ENCODE measurements at places on chromosomes 4 and X.

- no peak for DNase-seq
These were observed 136.5 kb downstream of the KDM6A start for GRCh38 chrX:45009371-45010000.

DNA sequence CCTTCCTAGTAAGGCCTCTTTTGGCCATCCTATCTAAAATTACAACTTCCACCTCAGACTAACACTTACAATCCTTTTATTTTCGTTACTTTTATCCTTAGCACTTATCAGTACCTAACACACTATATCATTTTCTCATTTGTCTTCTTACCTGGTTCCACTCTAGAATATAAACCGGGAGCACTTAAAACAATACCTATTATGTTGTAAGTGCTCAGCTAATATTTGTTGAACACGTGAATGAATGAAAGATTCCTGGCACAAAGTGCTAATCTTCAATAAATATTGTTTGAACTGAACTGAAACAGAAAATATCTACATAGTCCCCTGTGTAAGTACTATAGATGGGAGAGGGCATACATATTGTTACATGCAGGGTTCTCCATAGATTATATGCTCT, 14.4 kb downstream of the MGARP start:
- DNase-seq: no peak

GRCh38 chr4:1521821-1522361, 115.6 kb upstream of the NKX1-1 start:
- DNase-seq: no peak

GRCh38 chrX:129779747-129780146, at the start of gene SASH3:
Gene SASH3 (plus strand): TSS chrX:129779949. CDS start chrX:129780098, 149 bp downstream.
- DNase-seq: no peak

GRCh38 chr4:84497504-84498202, 1.4 kb downstream of the NKX6-1 start:
- peak; percentile 5 for DNase-seq

DNA sequence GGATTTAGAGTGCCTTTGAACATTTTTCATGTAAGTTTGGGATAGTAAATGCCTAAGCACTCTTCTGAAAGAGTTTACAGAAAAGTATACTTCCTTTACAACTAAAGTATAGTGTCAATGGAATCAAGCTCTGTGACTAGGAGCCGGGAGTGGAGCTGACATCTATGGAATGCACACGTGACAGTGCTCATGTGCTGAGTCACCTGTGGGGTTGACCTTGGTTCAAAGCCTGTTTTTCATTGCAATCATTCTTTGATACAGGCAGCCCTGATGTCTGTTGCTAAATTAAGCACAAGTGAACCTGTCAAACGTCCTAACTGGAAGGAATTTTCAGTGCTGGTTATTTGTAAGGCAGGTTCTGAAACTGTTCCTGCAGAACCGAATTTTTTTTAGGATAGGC, 82.5 kb downstream of the GPAT3 start:
- DNase-seq: no peak

GRCh38 chr4:6622744-6623143, 17.7 kb upstream of the MRFAP1 start:
- no peak for DNase-seq

DNA sequence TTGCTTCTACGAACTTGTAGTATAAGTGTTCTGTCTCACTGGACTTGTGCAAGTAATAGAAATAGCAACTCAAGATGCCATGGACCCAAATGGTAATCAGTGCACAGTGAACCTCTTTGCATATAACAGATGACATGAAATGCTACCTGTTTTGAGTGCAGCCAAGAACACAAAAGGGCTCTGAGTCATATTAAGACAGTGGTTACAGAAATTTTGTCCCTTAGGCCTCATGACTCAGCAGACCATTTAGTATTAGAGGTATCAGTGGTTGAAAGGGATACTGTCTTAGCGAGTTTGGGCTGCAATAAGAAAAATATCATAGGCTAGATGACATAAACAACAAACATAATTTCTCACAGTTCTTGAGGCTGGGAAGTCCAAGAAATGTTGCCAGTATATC, 502.9 kb upstream of the PCDH10 start:
- no peak for DNase-seq
